ENCODE measurements at places on chromosomes 11 and 22.

- DNase-seq, result no peak
These were observed 146.2 kb downstream of the DBX1 start for GRCh38 chr11:20014067-20014402.

GRCh38 chr11:6474413-6474792, 662 bp upstream of the TRIM3 start:
- DNase-seq, result no peak

DNA sequence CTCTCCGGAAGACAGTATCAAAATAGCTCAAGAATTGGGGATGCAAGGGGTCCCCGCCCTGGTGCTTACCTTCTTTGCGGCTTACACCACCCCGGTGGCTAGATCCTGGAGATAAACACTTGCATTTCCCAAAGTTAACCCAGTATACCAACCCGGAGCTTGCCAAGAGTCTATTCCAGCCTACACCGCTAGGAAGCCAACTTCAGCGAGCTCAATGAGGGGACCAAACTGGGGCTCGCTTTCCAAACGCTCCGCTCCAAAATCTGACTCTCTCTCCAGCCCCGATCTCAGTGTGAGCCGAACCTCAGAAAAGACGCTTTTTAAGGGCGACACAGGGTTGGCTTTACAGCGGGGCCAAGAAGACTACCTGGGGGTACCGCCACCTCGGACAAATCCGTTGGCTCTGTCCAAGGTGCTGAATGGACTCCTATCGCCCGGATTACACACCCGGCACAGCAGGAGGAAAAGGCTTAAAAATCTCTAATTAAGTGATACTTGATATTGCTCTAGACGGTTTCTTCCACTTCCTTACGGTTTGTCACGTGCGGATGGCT, 20.1 kb upstream of the BDNF start:
- peak; percentile 54 for DNase-seq

- peak; percentile 85 for DNase-seq
These were observed 22.2 kb upstream of the CBX7 start for GRCh38 chr22:39174498-39175352.

GRCh38 chr11:123338266-123338800, 91.7 kb upstream of the GRAMD1B start:
- peak; percentile 51 for DNase-seq

GRCh38 chr11:10319702-10320558, 15.1 kb downstream of the ADM start:
- DNase-seq, result peak; percentile 30

- DNase-seq, result no peak
These were observed 31.6 kb upstream of the HORMAD2 start for GRCh38 chr22:30048681-30049080.

DNA sequence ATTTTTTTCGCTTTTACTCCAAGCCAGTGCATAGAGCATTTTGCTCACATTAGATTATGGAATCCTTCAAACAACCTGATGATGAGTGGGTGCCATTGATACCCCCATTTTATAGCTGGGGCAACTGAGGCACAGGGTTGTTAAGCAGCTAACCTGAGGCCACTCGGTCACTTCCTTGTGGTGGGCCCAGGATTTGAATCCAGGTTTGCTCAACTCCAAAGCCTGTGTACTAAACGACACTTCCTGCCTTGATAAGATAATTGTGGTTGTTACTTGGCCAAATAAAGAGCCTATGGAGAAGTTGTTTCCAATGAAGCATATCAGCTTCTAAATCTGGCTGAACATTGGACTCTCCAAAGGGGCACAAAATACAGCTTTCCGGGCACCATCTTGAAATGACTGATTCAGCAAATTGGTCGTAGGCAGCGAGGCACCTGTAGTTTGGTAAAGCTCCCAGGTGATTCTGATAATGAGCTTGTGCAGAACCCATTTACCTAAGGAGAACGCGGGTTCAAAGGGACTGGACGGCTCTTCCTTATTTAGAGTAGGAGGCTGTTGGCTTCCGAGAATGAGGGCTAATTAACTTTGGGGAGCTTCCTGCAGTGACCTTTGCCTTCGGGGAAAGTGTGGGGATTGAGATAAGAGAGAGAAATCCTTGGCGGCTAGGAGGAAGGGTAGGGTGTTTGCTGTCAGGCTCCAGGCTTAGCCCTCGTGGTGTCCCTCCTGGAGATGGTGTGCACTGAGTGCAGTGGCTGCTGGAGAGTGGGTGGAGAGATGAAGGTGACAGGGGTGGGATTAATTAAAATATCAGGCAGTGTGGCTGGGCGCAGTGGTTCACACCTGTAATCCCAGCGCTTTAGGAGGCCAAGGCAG, 17.5 kb upstream of the EHF start:
- DNase-seq, result no peak

DNA sequence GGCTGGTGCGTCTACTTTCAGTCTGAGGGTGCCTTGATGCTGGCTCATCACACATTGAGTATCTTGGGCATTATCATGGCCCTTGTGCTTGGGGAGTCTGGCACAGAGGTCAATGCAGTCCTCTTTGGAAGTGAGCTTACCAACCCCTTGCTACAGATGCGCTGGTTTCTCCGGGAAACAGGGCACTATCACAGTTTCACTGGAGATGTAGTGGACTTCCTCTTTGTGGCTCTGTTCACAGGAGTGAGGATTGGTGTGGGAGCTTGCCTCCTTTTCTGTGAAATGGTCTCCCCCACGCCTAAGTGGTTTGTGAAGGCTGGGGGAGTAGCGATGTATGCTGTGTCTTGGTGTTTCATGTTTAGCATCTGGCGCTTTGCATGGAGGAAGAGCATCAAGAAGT, 4.9 kb downstream of the TLCD5 start:
- no peak for DNase-seq

DNA sequence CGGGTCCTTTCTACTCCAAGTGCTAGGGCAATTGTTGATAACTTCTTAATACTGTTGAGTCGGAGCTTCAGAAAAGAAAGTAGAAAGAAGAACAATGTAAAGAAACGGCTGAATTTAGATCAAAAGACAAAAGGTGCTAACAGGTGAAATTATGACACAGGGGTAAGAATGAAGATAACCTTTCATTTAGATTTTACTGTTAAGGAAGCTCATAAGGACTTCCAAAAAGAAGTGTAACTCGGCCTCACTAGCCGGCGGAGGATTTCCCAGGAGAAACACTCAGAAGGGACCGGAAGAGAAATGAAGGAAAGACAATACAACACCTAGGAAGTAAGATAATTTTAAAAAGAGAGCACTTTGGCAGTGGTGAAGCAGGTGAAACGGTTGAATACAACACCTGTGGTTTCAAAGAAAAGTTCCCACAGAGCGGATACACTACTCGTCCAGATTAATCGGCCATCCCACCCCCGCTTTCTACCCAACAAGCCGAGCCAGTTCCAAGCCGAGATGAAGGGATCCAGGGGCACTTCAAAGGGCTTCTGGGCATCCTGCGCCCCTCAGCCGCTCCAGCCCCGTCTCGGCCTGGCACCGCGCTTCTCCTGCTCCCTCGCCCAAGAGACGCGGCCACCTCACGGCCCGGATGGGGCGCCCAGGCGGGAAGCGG, 737 bp downstream of the PPP2R1B start:
- no peak for DNase-seq

DNA sequence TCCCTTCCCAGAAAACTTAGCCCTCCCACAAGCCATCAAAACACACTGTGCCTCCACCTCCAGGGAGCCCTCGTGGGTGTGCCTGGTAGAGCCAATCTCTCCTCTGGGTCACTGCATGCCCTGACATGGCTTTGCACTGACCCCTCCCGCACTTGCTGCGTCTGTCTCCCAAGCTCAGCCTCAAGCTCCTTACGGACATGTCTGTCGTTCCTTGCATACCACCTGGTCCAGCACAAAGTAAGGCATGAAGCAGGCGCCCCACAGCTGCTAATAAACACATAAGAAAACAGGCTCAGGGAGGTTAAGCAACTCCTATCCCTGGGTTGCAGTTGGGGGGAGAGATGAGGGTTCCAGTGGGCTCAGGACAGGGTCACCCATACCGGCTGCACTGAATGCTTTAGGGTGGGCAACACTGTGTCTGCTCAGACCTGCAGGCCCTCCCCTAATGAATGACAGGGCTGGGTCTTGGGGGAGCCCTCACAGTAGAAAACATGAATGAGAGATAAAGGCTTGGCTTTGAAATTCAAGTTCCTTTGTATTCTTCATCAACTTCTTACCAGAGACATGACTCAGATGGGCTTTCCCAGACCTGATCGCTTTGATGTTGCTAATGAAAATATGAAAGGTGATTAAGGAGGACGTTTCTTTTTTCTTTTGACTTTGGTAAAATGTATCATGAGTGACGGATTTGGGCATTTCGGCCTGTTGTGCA, 38.0 kb downstream of the PHF21B start:
- no peak for DNase-seq

DNA sequence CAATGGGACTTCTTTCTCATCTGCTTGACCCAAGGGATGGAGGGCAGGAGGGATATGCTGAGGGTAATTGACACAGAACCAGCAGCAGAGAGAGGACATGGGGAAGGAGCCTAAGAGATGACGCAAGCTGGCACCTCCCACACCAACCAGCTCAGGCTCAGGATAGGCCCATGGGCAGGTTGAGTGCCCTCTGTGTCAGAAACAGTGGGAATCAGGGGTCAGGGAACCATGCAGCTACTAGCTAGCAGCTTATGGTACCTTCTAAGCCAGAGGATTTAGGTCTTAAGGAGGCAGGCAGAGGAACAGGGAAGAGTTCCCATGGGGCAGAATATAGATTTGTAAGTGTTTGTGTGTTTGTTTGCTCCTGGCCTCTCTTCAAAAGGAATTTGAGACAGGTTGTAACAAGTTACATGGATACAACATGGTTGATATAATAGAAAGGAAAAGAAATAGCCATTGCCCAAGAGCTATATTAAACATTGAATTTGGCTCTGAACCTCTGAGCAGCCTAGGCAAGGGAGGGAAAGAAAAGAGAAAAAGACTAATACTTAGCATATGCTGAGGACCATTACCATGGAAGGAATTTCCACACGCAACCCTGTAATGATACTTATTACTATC, 39.9 kb upstream of the NAV2 start:
- DNase-seq, result no peak

DNA sequence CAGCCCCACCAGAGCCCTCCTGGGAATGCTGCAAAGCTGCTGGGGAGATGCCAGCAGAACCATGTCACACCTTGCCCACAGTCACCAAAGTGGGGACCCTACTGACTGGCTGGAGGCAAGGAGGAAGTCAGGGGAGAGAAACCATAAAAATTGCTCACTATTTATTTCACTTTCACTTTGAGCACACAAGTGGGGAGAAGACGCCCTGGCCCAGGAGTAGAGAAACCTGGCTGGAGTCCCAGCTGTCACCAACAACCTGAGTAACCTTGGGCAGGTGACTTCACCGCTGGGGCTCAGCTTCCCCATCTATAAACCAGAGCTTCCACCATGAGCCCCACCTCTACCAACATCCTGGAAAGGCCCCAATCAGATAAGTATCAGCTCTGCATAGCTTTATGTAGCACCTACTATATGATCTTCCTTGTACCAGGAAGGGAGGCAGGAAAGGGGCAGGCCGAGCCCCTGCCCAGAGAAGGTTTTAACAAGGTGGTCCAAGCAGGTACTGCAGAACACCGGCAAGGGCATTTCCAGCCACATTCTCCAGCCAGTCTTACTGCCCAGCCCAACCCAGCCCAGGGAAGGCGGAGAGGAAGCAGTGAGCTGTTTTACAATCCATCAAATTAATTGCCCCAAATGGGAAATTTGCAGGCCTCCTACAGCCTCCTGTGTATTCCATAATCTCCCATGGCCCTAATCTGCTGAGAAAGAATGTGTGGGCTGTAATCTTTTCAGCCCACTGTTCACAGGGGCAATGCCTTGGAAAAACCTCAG, 27.6 kb downstream of the PLEKHA7 start:
- no peak for DNase-seq

- DNase-seq, result no peak
These were observed at the start of gene BRD1 for GRCh38 chr22:49827853-49828598. Gene BRD1 (minus strand): TSS chr22:49827873. CDS start chr22:49824317, 3,556 bp downstream.

GRCh38 chr11:100556781-100557180, 130.3 kb upstream of the ARHGAP42 start:
- no peak for DNase-seq

DNA sequence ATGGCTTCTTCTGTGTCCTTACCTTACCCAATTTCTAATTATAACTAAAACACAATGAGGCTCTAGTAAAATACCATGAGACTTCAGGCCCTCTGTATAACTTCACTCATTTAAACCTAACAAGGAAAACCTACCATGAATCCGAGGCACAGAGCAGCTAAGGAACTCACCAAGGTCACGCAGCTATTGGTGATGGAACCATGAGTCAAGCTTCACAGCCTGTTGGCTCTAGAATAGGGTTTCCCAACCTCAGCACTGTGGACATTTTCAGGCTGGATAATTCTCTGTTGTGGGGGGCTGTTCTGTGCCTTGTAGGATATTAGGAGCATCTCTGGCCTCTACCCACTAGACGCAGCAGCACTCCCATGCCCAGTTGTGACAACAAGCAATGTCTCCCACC, 75.7 kb downstream of the TIMP3 start:
- DNase-seq, result no peak

- no peak for DNase-seq
These were observed 6.5 kb downstream of the MCM5 start for GRCh38 chr22:35406443-35406842.

- no peak for DNase-seq
These were observed 30.6 kb downstream of the PRCP start for GRCh38 chr11:82869657-82870056.

DNA sequence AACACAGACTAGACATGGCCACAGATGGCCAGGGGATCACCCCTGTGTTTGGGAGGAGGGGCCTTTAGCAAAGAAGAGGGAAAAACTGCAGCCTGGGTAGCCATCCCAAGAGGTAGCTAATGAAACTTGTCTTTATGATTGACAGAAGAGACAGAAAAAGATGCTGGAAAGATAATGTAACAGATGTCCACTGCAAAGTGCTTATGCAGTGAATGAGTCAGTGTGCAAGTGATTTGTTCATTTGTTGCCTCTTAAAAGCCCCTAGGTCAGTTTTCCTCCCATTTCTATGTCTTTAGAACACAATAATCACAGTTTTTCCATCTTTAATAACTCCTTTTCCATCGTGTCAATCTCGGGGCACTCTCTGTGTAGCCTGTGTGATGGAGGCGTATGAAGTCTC, 57.2 kb downstream of the INSC start:
- DNase-seq, result no peak

DNA sequence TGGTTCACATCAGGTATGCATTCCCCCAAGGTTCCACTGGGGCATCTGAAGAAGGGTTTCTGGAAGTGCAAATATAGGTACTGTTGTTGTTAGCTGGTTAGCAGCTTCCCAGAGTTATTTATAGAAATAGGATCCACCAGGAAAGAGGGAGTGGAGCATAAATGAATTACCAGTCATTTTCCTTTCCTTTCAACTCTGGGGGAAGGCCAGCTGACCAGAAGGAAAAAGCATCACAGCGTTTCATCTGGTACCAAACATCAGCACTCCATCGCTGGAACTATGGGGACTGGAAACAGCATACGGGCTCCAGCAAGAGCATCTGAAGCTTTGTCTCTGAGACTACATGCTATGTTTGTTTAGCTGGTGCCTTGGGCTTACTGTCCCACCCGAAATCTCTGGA, 378.2 kb upstream of the NARS2 start:
- peak; percentile 72 for DNase-seq

Data from SK-N-DZ (cell line).